SK-MEL-5 (cell line): ENCODE measurements at places on chromosomes 7 and 10.
A peak's percentile ranks its signal among the peaks of the same experiment; 100 is the strongest.

- no peak for DNase-seq
These were observed 197.0 kb downstream of the ZNF438 start for GRCh38 chr10:30834651-30835050.

- DNase-seq = no peak
These were observed 105.4 kb upstream of the GLI3 start for GRCh38 chr7:42342381-42342780.

GRCh38 chr7:66419210-66419609 lies 209.5 kb upstream of the KCTD7 start:
- DNase-seq = no peak

DNA sequence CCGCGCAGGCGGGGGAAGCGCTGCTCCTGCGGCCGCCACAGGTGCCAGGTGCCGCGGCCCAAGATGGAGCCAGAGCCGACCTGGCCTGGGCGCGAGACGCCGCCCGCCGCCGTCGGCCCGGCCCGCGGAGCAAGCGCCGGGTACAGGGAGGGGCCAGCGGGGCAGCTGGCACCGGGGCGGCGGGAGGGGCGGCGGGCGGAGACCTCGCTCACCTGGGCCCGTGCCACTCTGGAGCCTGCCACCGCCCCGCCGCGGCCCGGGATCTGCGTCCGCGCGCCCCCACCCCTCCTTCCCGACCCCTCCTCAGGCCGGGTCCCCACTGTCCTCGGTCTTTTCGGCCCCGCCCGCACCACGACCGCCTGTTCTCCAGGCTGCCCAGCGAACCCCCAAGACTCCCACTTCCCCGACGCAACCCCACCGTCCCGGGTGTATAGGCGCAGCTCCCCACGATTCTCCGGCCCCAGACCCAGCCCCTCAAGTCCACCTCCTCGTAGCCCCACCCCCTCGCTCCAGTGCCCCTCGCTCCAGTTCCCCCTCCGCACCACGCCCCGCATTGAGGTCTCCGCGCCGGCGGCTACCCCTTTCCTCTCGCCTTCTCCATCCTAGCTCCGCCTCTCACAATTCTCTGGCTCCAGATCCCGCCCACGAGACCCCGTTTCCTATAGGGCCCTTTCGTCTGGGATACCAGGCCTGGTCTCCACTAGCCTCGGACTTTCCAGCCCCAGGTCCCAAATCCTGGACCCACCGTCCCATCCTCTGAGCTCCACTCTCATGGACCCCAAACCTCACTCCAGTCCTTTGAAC lies at the start of gene GPRIN2:
GPRIN2 (minus strand) TSS at position 144 of the 804 bp plus-strand sequence. CDS start 5,922 bp downstream, outside the sequence.
- DNase-seq = no peak

GRCh38 chr7:151491859-151492258 lies 27.8 kb downstream of the RHEB start:
- DNase-seq = no peak

GRCh38 chr10:70355051-70356021 lies 27.1 kb downstream of the LRRC20 start:
- no peak for DNase-seq

- DNase-seq = no peak
These were observed 99.6 kb upstream of the BMPER start for GRCh38 chr7:33805630-33806233.

- DNase-seq = no peak
These were observed 26.4 kb downstream of the STEAP1 start for GRCh38 chr7:90180649-90181048.

GRCh38 chr10:18738835-18739234 lies 79.6 kb downstream of the ARL5B start:
- no peak for DNase-seq

DNA sequence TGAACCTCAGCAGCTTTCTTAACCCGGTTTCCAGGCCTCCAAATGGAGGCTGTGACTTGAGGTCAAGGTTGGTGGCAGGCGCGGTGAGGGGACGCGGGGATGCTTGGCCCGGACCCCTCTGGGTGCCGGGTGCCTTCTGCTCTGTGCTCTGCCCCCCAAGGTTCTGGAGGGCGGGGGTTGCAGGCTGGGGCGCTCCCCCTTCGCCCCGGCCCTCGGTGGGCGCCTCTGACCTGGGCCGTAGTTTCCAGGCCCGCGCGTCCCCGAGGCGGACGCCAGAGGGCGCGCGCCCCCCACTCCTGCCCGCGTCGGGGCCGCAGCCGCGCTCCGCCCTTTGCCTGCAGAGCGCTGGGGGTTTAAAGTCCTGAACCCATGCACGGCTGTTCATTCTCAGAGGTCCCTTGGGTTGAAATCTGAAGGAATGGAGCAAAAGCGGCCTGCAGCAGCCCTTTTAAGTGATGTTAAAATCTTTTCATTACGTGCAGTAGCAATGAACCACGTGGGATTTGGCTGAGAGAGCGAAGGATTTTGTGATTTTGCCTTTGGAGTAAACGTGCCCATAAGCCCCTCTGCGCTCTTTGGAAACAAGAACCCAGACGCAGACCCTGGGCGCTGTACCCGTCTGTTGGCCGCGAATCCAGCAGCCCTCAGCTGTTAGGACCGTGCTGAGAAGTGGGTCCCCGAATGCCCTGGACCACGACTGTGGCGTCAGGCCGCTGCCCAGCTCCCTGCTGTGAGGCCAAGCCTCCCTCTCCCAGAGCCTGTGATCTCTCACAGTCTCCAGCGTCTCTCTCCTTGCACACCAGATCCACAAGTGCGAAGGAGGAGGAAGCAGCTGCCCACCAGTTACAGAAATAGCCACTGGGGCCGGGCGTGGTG lies 135.0 kb downstream of the ACTR3B start:
- DNase-seq = peak; percentile 46

- DNase-seq = peak; percentile 22
These were observed 932 bp downstream of the ESYT2 start for GRCh38 chr7:158828133-158829020.

- peak; percentile 38 for DNase-seq
These were observed 777 bp downstream of the BICC1 start for GRCh38 chr10:58513188-58514110.

GRCh38 chr10:8637640-8638039 lies 583.2 kb downstream of the GATA3 start:
- DNase-seq = no peak

DNA sequence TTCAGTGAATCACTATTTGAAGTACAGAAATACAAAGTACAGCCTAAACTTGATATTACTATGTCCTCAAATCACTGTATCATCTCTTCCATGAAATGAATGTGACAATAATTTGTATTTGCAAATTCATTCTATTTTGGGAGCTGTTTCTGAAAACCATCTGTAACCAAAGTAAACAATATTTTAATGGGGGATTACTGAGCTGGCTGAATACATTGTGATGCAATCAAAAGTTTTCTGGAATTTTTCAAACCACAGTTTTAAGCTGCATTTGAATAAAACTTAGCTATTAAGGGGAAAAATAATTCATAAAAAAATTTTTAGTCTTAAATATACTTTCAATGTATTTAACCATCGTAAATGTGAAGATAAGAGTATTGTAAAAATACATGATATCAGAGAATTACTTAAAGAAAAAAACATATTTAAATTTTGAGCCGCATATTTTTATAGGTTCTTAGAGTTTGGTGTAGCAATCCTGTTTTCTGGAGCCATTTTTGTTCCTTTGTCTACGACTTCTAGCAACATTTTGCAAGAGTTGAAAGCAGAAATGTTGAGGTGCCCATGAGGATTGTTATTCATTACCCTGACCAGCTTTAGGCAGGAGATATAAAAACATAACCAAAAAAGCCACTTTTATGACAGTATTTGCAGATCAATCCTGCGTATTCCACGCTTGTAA lies 45.9 kb upstream of the AGMO start:
- DNase-seq = no peak

DNA sequence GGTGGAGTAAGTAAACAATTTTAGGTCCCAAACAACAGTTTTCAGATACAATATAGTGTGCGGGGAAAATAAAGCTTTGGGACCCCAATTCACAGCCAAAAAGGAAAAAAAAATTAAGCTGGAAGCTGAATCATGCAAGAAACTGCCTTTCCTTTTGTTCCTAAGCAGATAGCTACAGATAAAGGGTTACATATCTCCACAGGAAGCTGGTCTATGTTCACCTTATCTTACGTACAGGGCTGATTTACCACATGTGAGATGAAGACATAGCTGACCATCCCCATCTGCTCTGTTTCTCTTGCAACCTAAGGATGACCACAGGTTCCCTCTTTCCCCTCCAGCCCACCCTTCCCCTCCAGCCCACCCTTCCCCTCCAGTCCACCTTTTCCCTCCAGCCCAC lies 14.2 kb upstream of the PFKP start:
- DNase-seq = no peak

DNA sequence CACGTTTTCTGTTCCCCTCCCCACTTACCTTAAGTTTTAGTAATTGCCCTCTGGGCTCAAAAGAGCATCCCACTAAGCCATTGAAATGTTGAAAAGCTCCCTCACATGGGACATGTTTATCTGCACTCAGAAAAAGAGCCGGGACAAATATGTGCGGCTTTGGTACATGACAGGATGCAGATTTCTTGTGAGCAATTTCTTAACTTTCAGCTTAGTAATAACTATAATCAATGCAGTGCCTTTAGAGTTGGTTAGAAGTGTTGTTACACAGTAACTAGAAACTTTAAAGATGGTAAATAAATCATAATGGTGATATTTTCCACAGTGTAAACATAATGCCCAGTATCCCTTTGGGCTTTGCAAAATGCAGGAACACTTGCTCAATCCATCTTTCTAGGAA lies 89.2 kb downstream of the ZNF365 start:
- DNase-seq = no peak

GRCh38 chr10:115073796-115074195 lies 19.4 kb upstream of the ATRNL1 start:
- DNase-seq = peak; percentile 61

DNA sequence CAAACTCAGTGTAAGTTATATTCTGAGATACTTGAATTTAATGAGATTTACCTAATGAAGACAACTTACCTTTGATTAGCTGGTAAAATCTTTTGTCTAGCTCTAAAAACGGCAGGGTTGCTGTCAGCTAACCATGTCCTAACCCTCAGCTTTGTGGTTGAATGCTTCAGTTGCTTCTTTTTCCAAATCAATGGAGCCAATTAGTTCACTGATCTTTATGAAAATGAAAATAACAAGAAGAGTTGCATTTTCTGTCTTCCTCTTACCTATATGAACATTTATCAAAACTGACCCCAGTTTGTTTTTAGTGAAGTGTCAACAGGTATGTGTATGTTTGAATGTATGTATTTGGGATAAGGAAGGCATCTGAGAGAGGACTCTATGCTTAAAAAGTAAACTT lies 253.1 kb upstream of the MTPN start:
- no peak for DNase-seq

DNA sequence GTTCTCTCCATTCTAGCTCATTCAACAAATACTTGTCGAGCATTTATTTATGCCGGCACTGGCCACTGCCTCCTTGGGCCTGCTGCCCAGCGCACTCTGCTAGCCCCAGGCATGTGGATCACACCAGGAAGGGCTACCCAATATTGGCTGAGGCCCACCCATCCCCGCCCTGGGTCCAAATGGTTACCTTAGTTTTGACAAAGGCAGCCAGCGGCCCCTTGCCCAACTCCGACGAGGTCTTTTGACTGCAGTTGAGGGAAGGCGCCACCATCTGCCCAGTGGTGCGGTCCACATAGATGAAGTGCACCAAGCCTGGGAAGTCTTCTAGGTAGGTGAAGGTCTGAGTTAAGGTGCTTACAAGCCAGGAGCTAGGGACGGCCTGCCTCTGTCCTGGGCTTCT lies 7.2 kb upstream of the PYROXD2 start:
- no peak for DNase-seq

DNA sequence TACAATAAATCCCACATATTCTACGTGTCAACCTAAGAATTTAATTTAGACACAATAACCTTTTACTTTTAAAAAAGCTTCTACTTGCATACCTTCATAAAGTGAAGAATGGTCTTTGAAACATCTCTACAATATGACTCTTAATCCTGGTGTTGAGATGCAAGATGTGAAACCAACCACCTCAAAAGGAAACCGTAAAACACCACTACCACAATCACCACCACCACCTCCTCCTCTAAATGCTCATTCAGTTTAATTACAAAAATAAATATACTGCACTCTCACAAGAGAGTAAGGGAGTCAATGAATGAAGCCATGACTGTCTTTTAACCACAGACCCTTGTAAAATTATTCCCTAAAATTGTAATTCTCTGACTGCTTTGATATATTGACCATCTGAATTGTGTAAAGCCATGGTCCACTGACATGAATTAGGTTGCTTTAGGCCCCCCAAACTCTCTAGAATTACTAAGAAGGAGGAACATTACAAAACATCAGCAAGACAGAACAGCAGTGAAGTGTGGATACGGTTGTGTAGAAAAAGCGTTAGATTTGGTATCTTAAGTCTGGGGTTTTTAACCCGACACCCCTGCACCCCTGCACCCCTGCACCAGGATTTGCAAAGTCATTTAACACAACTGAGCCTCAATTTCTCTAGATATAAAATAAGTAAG lies 171.4 kb downstream of the SFMBT2 start:
- no peak for DNase-seq

DNA sequence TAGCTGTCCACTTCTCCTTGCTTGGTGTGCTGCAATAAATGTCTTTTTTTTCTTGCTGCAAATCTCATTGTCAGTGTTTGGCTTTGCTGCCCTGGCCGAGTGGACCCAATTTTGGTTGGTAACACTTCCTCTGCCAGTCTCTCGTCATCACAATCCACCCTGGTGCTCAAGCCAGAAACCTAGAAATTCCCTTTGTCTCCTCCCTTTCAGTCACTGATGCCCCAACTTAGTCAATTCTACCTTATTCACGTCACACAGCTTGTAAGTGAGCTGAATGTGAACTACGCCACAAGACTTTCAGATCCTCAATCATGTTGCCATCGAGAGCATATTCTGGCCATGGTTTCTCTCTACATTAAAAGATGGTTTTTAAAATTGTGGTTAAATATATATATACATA lies 13.0 kb upstream of the FRA10AC1 start:
- DNase-seq = no peak

- DNase-seq = no peak
These were observed 6.9 kb upstream of the UNC5B start for GRCh38 chr10:71205468-71205867.

GRCh38 chr10:55820071-55820470 lies 541.0 kb downstream of the ZWINT start:
- no peak for DNase-seq
